LoVo (cell line): ENCODE measurements at places on chromosomes 2 and 18.
A peak's percentile ranks its signal among the peaks of the same experiment; 100 is the strongest.

GRCh38 chr2:29010946-29011345, 29.8 kb downstream of the TOGARAM2 start:
- no peak for DNase-seq

- DNase-seq: no peak
Measured at GRCh38 chr2:1723397-1724042, 20.8 kb downstream of the PXDN start.

DNA sequence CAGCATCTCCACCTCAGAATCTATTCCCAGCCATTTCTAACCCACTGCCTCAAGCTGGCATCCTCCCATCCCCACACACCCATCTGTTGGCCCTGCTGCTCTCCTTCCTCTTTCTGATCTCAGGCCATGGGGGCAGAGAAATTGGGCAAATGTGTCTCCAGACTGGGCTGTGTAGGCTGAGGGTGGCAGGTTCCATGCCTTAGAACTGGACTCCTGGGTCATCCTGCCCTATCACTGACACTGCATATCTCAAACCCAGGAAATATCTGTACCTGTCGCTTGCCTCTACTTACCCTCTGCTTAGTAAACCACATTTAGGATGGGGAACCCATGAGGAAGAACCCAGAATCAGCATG, 1.8 kb downstream of the WNT10A start:
- no peak for DNase-seq

GRCh38 chr2:207202645-207203044, 36.9 kb upstream of the KLF7 start:
- DNase-seq: peak; percentile 30

DNA sequence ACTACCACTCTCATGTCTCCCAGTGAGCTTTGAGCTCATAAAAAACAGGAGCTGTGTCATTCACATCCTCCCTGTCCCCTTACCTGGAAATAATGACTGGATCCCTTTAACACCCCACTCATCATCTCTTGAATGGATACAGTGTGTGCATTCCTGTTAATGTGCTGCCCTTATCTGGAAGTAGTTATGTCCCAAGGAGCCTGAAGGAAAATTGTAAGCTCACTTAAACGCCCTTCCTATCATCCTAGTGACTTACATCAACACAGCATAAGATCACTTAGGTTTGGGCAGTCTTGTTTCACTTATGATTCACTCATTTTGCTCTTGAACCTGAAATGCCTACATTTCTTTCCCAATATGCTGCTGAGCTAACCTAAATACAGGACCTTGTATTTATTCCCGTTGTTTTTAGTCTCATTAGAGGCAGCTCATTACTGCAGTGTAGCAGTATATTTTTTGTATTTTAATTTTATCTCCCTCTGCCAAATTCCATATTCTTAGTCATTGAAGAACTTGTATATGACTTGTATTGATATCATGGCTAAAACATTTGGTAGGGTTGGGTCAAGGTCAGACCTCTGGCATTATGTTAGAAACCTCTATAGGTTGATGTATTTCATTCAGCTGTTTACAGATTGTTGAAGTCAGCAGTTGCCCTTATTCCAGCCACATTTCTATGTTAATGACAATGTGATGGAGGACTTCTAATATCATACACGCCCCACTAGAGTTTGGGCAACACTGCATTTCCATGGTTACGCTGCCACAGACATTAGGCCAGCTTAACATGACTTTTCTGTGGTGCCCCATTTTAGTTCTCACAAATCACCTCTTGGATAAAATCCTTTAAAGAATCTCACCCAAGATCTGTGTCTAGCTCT, 72.9 kb downstream of the PKP4 start:
- no peak for DNase-seq

GRCh38 chr2:49241991-49242390, 87.7 kb upstream of the FSHR start:
- DNase-seq: no peak

GRCh38 chr2:58851598-58851997, 610.5 kb upstream of the FANCL start:
- no peak for DNase-seq

- DNase-seq: no peak
Measured at GRCh38 chr2:137924019-137924418, 40.3 kb upstream of the HNMT start.

- DNase-seq: peak; percentile 53
Measured at GRCh38 chr2:37588316-37588777, 83.1 kb downstream of the CDC42EP3 start.

GRCh38 chr2:241468476-241468781, 40.0 kb downstream of the STK25 start:
- no peak for DNase-seq

GRCh38 chr2:223759569-223760430, 77.6 kb downstream of the AP1S3 start:
- DNase-seq: peak; percentile 67

- no peak for DNase-seq
Measured at GRCh38 chr18:54856105-54856646, 27.9 kb downstream of the RAB27B start.

DNA sequence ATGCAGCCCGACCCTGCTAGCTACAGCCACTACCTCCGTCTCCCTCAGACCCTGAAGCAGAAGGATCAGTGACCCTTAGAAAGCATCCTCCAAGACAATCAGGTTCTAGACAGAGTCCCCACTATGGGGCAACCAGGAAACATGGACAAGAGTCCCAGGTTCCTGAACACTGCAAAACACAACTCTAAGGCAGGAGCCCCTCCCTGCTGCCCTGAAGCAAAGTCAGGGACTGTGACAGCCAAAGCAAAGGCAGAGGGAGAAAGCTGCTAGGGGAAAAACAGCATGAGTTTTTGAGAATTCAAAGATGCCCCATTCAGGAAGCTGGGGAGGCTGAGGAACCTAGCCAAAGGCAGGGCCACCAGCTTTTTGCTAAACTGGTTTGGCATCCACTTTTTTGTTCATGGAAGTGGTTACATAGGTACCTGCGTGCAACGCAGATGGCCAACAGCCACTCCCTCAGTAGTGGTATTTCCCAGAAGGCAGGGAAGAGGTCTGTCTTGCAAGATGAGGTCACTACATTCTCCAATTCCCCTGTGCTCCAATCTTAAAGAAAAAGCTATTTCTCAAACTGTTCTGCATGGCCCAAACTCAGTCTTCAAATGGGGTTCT, 33.2 kb downstream of the MYO5B start:
- DNase-seq: peak; percentile 5

DNA sequence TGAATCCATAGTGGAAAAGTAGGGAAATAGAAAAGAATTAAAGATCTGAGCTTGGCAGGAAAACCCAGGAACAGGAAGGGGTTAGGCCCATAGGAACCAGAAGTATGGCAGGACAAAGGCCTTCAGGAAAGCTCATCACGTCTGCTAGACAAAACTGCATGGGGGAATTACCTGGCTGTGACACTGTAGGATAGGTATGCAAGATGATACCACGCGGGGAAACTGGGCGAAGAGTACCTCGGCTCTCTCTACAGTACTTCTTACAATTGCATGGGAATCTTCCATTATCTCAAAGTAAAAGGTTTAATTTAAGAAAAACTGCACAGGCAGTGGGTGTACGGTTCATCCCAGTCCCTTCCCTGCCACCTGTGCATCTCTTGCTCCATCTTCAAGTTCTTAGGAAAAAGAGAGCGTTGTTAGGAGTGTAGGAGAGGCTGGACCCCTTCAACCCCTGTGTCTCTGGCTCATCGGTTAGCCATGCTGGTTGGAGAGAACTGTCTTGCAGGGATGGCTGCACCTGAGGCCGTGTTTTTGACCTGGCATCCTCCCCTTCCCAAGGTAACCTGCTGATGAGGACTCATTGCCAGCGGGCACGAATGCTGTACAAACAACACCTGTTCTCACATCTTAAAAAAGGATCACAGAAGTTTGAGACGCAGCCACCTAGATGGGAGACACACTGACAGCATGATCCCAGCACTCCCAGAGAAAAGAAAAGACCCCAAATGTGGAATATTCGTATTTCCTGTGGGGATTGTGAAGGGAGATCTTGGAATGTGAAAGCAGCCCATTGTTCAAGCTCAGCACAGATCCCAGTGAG, 120.5 kb upstream of the COPS8 start:
- no peak for DNase-seq

DNA sequence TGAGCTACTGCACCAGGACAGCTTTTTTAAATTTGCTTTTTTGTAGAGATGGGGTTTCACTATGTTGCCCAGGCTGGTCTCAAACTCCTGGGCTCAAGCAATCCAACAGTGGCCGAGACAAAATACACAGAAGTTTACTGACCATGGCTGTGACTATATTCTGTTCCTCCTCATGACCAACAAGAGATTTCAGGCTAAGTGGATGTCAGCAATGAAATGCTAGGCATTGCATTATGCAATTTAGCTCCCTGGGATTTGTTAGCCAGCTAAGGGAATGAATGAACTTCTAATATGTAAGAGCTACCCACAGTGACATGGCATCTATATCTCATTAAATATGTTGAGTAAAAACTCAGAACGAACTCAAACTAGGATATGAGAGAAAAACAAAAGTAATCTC, 81.9 kb upstream of the MBOAT2 start:
- DNase-seq: no peak

GRCh38 chr2:3341336-3341735, 36.3 kb downstream of the EIPR1 start:
- no peak for DNase-seq

- no peak for DNase-seq
Measured at GRCh38 chr2:128391679-128392078, 73.0 kb upstream of the HS6ST1 start.

DNA sequence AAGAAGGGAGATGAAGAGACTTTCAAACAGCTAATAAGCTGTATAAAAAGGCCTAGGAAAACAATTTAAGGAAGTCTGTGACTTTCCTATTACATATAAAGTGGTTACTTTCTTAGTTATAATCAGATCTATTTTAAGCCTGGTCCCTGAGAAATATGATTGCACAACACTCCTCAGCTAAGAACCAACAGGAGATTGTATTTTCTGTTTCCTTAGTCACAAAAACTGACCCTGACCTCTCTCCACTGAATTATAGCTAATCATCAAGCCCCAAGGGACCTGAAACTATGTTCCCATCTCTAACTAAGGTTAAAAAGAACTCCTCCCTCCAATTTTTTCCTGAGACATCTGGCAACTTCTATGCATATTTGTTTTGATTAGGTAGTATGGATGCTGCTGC, 106.9 kb downstream of the ROCK1 start:
- no peak for DNase-seq

- no peak for DNase-seq
Measured at GRCh38 chr2:101859604-101860003, 132.2 kb upstream of the IL1R2 start.

GRCh38 chr2:24924266-24924665, 4.2 kb upstream of the ADCY3 start:
- DNase-seq: no peak

- no peak for DNase-seq
Measured at GRCh38 chr2:64679673-64680425, 26.1 kb upstream of the SERTAD2 start.

DNA sequence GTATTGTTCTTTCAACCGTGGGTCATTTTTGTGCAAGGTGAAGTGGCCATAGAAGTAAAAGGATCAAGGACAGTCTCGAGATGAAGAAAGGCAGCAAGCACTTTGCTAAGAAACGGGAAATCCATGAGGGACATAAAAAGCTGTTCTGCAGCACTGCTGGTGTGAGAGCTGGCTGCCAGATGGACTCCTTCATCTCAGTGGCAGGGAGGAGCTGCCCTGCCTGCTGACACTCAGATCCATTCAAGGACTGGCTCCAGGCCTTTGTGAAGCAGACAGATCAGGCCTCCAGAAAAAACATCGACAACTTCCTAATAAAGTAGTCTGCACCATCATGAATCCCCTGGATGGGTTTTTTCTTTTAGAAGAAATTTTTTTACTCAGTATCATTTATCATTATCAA, 29.5 kb downstream of the RMC1 start:
- DNase-seq: no peak

GRCh38 chr18:65326805-65327204, 424.0 kb upstream of the CDH7 start:
- DNase-seq: no peak

DNA sequence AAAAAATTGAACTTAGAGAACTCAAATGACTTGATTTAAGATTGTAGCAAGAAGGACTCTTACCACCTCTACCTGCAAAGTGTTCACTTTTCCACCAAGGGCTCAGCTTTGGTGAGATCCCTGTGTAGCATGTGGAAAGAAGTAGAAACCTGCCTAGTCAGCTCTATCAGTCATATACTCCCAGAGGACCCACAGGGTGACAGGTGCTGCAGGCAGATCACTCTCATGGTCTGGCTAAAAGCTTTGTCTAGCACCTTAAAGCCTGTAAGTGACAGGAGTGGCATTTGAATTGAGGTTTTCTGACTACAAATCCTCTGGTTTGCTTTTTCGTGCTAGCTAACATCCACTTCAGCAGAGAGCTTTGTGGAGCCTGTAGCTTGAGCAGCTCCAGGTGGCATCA, 18.7 kb upstream of the NEMP2 start:
- DNase-seq: no peak

GRCh38 chr18:55136258-55136657, 177.0 kb upstream of the CCDC68 start:
- DNase-seq: no peak
